NCI-H1436 treated with DMSO at 0.1 percent for 48 hours (cell line): ENCODE measurements at places on chromosomes 3 and 15.

GRCh38 chr3:10515884-10516495 is 10.6 kb upstream of the ATP2B2 start:
- no peak for DNase-seq

DNA sequence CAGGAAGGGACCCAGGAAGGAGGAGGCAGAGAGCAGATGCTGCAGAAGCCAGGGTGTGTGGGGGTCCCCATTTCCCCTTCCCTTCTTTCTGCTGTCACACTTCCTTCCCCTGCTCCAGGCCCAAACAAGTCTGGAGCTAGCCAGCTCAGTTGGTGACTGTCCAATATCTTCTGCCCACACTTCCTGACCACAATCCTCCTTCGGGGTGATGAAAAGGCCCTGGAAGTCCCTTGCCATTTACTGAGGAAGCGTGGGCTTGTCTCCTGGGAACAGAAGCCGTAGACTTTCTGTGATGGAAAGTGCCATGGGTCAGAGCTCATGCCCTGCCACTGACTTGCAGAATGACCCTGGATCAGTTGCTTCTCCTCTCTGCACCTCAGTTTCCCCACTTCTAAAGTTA is 39.0 kb downstream of the ANAPC13 start:
- no peak for DNase-seq

DNA sequence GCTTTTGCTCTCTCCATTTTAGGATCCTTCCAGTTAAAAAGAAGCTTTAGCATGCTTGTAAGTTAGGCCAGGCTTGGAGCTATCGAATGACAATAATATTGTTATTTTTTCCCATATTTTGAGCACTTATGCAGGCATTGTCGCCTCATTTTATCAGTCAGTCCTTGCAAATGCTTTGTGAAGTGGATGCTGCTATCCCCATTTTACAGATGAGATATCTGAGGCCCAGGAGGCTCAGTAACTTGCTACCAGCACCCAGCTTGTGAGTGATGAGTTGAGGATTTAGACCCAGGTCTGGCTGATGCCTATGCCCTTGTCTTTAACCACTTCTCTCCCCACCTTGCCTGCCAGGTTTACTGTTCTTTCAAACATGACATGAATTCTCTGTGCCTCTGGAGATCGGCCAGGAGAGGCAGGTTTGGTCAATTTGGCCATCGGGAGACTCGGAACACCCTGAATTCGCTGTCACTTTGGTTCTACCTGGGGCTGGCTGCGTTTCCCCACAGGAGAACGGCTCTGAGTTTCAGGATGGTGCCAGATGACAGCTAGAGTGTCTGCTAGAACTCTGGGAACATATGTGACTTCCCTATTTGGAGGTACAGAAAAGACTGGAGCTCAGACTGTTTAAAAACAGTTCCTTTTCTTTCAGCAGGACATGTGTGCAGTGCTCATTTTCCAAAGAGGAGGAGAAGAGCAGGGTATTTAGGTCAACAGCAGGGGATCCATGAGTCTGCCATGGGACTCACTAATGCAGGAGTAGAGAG is 25.5 kb upstream of the ZNF710 start:
- no peak for DNase-seq

- DNase-seq, result no peak
Observed at GRCh38 chr15:78788016-78788660, 23.1 kb downstream of the ADAMTS7 start.

- no peak for DNase-seq
Observed at GRCh38 chr15:66252685-66253417, 699 bp downstream of the MEGF11 start.

DNA sequence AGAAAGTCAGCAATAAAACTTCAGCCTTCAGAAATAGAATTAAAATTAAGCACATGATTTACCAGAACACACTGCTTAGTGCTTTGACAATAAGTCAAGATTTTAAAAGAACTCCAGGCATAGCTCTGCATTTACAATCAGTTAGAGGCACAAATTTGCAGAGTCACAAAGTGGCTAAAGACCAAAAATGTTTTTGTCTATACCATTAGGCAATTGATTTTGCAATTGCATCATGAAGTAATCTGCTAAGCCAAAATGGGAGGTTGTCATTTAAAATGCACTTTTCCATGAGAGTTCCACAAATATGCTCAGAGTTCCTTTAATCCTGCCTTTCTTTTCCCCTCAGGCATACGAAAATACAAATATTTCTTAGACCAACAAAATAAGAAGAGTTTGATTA is 10.1 kb upstream of the DCP1A start:
- DNase-seq, result no peak

DNA sequence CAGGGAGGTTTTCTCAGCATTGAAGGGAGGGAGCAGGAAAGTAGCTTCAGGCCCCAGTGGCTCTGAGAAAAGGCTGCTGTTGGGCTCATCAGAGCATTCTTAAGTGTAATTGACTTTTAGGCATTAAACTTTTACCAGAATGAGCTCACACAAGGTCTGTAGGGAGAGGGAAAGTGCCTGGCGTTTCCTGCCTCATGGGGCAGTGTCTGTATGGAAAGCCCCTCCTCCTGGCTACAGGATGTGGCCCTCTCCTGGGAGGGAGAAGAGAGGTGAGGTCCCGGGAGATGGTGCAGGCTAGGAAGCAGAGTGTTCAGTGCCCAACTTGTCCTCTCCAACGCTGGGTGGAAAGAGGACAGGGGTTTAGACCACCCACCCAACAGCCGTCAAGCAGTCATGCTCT is 21.3 kb upstream of the SCN10A start:
- DNase-seq, result no peak

DNA sequence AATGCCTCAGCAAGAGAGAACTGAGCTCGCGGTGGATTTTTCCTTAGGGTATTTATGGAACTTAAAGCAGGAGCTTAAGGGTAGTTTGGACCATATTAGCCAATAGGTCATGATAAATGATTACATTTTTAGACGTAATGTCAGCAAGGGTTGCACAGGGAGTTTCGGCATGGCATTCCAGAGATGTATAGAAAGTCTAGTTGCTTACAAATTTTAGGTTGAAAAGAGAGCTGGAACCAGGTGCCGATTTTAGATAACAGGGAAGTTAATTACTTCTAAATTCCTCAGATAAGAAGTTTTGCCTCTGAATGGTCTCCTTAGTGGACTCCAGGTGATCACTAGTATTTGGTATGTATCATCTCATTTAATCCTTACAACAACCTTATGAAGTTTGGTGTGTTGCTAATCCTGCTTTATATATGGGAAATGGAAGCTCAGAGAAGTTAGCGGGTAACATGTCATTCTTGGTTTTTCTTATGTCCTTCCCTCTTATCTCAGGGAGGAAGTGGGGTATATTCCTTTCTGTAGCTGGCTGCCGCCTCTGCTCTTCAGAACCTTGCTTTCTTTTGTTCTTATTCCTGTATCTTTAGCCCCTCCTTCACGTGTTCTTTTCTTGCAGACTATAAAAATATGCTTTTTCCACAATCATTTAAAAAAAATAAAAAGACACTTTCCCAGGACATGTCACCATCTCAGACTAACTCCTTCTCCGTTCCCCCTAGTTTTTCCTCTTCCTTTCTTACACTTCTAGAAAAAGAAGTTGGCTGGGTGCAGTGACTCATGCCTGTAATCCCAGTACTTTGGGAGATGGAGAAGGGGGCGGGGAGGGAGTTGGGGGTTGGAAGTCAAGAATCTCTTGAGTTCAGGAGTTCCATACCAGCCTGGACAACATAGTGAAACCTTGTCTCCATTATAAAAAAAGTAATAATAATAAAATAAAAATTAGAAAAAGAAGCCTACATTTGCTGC is 25.7 kb downstream of the IQGAP1 start:
- no peak for DNase-seq

DNA sequence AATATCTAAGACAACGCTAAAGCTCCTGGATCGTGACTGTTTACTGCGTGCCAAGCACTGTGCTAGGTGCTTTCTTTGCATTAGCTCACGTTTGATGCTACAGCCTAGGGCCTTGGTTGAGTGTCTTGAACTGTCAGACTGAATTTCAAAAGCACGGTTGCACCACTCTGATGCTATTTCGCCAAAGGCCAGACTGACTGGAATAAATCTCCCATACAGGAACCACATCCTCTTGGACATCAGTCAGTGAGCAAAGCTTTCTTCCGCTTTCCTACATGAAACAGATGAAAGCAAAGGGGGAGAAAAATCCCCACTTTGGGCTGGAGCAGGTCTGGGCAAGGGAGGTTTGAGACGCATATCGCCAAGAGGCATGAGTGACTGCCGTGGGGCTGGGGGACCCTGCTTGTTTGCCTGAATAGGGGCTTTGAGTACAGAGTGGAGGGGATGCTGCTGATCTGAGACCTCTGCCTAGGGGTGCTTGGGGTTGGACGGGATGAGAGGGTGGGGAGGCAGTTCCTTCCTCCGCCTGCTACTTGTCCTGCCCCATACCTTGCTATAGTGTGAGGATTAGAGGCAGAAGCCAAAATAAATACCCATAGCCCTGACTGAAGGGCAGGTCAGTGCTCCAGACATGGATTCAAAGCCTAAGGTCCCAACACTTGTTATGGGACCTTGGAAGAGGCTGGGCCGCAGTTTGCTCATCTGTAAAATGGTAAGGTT is 5.3 kb downstream of the FGD5 start:
- DNase-seq, result no peak

- DNase-seq, result no peak
Observed at GRCh38 chr15:79689030-79689429, 207.8 kb downstream of the MTHFS start.

- DNase-seq, result no peak
Observed at GRCh38 chr3:129592381-129593131, 13.9 kb downstream of the PLXND1 start.

- no peak for DNase-seq
Observed at GRCh38 chr15:45268135-45268534, 16.1 kb downstream of the SLC28A2 start.

- DNase-seq, result no peak
Observed at GRCh38 chr3:111676211-111677006, 81.3 kb upstream of the ZBED2 start.
